ENCODE measurements at places on chromosomes 5 and 9.

GRCh38 chr5:92644266-92644886, 936.6 kb downstream of the NR2F1-AS1 start:
- no peak for DNase-seq

GRCh38 chr5:89090037-89090436, 207.1 kb upstream of the MEF2C start:
- DNase-seq, result no peak

DNA sequence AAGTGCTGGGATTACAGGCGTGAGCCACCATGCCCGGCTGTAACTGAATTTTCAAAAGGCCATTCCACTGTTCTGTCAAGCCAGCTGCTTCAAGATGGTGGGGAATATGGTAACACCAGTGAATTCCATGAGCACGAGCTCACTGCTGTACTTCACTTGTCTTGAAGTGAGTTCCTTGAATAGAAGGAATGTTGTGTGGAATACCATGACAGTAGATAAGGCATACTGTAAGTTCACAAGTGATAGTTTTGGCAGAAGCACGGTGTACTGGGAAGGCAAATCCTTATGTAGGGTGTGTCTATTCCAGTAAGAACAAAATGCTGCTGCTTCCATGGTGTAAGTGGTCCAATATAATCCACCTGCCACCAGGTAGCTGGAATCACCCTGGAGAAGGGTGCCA, 6.6 kb upstream of the PRXL2C start:
- no peak for DNase-seq

DNA sequence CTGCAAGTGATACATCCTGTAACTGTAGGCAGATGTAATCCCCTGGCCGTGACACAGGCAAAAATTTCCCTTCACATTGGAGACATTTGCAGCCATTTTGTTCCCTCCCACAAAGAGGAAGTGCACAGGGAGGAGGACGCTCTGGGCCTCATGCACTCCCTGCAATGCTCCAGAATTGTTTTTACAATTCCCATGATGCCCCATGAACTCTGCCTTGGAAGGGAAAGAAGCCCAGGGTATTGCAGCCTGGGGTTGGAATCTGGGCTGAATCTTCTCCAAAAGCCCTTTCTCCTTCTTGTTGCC, 491.7 kb downstream of the CCDC171 start:
- no peak for DNase-seq

DNA sequence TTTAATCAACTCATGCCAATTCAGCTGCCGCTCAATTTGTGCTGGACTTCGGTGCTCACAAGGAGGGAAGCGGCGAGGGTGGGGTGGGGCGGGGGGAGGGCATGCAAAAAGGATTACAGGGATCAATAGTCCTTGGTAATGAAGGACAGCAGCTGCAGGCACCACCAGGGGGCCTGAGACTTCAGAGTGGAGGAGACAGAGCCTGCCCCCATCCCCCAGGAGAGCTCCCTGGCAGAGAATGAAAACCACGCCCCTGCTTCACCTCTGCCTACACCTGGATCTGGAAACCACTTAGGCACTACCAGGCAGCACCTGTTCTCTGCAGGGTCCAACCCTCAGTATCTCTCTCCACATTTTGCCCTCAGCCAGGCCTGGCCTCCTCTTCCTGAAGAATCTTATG, 155.6 kb downstream of the TRIM32 start:
- DNase-seq, result peak; percentile 90

DNA sequence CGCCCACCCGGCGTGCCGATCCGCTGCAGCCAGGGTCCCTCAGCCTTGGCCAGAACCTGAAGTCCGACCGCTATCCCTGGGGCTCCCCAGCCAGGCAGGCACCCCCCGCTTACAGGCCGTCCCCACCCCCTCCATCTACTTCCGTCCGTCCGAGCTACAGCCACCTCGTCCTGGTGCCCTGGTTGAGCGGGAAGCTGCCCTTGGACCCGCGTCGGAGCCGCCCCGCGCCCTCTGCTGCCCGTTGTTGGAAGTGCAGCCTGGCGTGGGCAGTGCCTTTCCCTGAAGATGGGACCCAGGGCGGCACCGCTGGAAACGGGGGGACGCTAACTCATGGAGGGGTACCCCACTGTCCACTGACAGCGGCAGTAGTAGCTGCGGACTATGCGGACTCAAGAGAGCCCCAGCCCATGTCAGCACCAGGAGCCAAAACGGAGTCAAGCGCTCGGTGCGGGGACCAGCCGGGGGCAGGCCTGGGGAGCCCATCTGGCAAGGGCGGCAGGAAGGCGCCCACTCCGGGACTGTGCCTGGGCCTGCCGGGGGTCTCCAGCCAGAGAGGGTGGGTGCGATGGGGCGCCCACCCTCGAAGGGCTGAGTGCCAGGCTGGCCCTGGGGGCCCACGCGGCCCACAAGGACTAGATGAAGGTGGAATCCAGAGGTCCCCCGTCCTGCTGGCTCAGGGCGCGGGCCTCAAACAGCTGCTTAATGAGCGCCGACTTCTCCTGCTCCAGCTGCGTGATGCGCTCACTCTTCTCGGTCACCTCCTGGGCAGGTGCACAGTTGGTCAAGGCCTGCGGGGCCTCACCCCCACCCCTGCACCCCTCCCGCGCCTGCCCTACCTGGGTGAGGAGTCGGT, 6.1 kb downstream of the SAPCD2 start:
- DNase-seq, result peak; percentile 56

GRCh38 chr9:133536536-133536935, 2.0 kb downstream of the ADAMTSL2 start:
- no peak for DNase-seq
